ENCODE measurements at places on chromosomes 5 and 9. TPM values are rescaled to one million over a fixed set of nuclear protein-coding genes. Genes with fewer than 3 reads are reported as not detected.

The TMEM171 gene
- 0.39 TPM for total RNA-seq

The RFESD gene
- total RNA-seq, result 2.5 TPM

The CACNA1B gene
- under 0.01 TPM for total RNA-seq

The BASP1 gene
- 7.1 TPM for total RNA-seq

The C9orf43 gene
- total RNA-seq, result 0.33 TPM

The LAMC3 gene
- total RNA-seq, result 0.39 TPM

The CER1 gene
- not detected for total RNA-seq

The SEC16A gene
- 35.7 TPM for total RNA-seq

The PCDHB14 gene
- 0.22 TPM for total RNA-seq

The TCF7 gene
- 0.76 TPM for total RNA-seq

The GABRA6 gene
- total RNA-seq, result not detected

The FOXI1 gene
- total RNA-seq, result not detected

The HTR1A gene
- not detected for total RNA-seq
